Cerebellar cortex (tissue), 1 donor: ENCODE measurements at places on chromosomes 5 and 9.

DNA sequence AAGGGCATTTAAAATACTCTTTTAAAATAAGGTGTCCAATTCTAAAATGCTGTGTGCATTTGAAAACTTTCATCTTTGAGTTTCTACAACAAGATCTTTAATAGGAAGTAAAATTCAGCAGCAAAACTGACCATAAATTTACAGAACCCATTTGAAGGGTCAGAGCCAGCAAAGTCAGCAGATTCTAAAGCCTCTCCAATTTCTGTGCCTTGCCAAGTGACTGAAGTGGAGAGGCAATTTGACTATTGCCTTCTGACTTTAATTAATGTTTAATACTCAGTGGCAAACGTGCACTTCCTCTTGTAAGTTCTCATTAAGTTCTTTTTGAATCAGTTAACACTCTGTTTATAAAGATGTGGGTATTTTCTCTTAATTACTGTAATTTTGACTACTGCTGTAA lies 155.2 kb downstream of the BAAT start:
- no peak for DNase-seq

GRCh38 chr5:125550274-125550673 lies 803.8 kb upstream of the ZNF608 start:
- no peak for DNase-seq

- DNase-seq: no peak
Measured at GRCh38 chr9:80644044-80644443, 1045.3 kb downstream of the TLE1 start.

- no peak for DNase-seq
Measured at GRCh38 chr5:59615272-59615671, 278.3 kb downstream of the PDE4D start.
